Heart left ventricle (tissue), 16 donors: ENCODE measurements at places on chromosomes 5 and 9. TPM values are rescaled to one million over a fixed set of nuclear protein-coding genes. Genes with fewer than 3 reads are reported as not detected.

The SPOUT1 gene
- 22.6 TPM for total RNA-seq

The SH3TC2 gene
- total RNA-seq = 10.4 TPM

The PAM gene
- 888 TPM for total RNA-seq

The TBC1D13 gene
- total RNA-seq = 12.1 TPM

The TUSC1 gene
- total RNA-seq = 8.6 TPM

The PCDHA2 gene
- not detected for total RNA-seq

The SPATA31D3 gene
- not detected for total RNA-seq

The PCSK1 gene
- not detected for total RNA-seq

- DNase-seq = no peak
These were observed 231.3 kb downstream of the NPR3 start for GRCh38 chr5:32942225-32942989.

DNA sequence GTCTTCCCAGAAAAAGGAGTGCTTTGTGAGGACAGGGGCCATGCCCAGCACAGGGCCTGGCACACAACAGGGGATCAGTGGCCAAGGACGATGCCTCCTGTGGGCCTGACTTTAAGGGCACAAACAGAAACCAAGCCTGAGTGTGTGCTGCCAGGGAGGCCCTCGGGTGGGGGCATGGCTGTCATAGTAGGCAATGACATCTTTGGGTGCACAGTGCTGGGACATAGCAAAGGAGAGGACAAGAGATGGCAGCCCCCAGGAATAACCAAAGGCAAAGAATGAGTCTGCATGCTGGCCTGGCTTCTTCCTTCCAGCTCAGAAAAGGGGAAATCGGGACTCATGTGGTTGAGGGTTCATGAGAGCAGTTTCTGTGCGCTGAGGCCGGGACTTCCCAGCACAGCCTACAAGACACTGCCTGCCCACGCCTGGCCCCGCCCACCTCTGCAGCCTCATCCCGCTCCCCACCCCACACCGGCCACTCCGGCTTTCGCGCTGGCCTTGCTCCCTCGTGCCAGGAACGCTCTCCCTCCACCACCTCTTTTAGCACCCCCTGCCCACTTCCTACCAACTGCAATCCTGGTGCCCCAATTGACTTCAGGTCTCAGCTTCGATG is 13.8 kb upstream of the LHX2 start:
- peak; percentile 62 for DNase-seq

GRCh38 chr9:110332766-110333165 is 4.9 kb downstream of the TXNDC8 start:
- no peak for DNase-seq
